ENCODE measurements at places on chromosomes 7 and 10.

GRCh38 chr7:137970253-137970975 is 31.5 kb downstream of the CREB3L2 start:
- no peak for DNase-seq

GRCh38 chr7:12777257-12777656 is 89.8 kb downstream of the ARL4A start:
- no peak for DNase-seq

DNA sequence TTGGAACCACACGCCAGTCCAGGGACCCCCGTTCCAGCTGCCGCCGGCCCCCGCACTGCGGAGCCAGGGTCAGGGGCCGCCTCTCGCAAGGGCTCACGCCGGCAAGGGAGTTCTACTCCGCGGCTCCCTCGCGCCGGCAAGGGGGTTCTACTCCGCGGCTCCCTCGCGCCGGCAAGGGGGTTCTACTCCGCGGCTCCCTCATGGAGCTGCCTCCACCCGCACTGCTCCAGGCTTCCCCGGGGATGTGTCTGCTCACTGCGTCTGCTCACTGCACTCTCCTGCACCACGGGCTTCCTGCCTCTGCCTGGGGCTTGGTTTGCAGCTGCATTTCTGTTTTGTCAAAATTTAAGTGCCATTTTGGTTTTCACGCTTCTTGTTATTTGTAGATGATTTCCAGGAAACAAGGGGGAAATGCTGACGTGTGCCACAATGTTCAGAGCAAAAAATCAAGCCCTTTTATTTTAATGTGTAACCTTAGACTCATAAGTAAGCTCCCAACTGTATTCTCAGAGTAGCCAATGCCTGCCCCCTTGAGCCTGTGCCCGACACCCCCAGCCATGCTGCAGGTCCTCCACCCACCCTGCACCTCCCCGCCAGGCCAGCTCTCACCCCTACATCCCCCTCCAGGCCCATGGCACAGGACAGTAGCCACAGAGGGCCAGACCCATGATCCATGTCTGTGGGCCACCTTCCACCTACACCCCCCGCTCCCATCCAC is 246.2 kb downstream of the MAD1L1 start:
- DNase-seq, result no peak

DNA sequence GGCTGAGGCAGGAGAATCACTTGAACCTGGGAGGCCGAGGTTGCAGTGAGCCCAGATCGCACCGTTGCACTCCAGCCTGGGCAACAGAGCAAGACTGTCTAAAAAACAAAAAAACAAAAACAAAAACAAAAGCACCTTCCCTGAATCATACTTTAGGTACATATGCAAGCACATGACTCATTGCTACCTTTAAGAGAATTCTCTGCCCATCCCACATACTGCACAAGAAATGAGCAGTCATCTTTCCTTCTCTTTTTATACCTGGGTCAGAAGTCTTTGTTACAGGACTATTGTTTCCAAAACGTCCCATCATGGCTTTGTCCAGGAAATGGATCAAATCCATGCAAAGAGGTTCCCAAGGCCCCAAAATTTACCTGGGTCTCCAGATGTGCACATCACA is 21.5 kb upstream of the AKR1B10 start:
- DNase-seq, result no peak

DNA sequence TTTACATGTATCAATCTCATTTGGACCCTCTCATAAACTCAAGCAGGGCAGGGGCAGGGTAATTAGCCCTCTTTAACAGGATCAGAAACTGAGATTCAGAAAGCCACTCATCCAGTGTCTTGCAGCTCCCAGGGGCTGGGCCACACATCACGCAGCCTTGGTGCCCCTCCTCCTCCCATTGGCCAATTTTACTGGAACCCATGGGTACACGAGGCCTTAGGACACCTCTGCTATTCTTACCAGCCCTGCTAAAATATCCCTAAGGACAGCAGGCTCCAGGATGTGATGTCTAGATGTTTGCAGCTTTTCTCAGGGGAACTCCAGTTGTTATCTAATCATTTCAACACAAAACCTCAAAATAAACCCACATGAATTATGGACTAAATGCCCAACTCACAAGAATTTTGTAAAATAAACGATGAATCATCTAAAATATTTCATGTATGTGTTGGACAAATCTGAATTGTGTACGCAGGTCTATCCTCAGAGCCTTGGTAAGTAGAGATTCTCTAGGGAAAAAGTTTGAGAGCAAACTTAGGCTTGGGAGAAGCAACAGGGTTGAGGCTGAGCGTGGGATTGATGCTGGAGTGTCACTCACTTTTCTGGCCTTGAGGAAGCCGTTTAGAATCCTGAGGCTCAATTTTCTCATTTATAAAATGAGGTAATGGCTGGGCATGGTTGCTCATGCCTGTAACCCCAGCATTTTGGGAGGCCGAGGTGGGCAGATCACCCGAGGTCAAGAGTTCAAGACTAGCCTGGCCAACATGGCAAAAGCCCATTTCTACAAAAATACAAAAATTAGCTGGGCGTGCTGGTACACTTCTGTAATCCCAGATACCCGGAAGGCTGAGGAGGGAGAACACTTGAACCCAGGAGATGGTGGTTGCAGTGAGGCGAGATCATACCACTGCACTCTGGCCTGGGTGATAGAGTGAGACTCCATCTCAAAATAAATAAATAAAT is 69.7 kb upstream of the TNS3 start:
- no peak for DNase-seq

- no peak for DNase-seq
These were observed 25.5 kb downstream of the GNA12 start for GRCh38 chr7:2818653-2819052.

GRCh38 chr7:98085674-98086073 is 21.0 kb upstream of the LMTK2 start:
- no peak for DNase-seq

DNA sequence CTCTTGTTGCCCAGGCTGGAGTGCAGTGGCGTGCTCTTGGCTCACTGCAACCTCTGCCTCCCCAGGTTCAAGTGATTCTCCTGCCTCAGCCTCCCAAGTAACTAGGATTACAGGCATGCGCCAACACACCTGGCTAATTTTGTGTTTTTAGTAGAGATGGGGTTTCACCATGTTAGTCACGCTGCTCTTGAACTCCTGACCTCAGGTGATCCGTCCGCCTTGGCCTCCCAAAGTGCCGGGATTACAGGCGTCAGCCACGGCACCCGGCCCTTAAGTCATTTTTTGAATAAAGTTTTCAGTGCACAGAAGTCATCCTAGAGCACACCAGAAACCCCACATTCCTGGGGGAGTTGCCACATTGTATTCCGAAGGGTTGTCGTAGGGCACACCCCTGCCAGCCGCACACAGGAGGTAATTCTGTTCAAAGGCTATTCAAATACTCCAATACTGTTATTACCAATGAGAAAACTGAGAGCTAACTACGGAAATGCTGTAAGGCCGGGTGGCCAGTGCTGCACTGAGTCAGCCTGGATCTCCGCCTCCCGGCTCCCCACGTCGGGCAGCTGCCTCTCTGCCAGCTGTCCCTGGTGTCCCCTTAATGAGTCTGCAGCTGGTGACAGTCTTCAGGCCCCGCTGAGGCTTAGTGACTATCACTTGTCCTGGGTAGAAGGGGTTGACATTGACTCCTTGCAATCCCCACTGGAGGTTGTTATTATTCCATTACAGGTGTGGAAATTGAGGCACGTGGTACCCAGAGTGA is 8.6 kb upstream of the RFC2 start:
- DNase-seq, result no peak

- DNase-seq, result no peak
These were observed 48.0 kb downstream of the SEMA3C start for GRCh38 chr7:80870813-80871212.

GRCh38 chr7:6346581-6346980 is 74.2 kb upstream of the CYTH3 start:
- no peak for DNase-seq

DNA sequence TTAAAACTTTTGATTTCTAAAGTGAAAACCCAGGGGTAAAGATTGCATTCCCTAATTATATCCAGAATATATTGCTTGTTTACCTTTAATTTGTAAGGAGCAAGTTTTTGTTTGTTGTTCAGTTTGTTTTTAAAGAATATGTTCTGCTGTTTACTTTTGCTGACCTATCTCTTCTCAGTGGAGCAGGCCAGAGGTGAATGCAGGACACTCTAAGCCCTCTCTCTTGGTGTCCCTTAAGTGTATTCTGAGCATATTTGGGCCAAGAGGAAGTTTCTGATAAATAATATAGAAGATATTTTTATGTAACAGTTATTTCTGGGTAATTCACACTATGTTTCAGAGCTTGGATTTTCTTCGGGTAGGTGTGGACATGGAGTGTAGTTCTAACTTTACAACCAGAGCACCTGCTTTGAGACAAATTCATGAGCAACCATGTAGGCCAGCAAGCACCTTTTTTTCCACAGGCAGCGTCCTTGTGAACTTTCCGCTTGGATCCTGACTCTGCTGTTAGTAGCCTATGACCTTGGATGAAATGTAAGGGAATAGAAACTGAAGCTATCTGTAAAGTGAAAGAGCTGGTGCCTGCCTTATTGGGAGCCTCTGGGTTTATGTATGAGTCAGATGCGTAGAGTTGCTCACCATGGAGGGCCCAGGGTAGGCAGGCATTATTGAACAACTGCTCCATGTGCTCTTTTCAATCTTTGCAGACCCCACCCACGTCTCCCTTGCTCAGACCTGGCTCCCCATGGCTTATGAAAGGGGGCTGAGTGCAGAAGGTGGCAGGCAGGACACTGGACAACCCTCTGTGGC is 16.1 kb downstream of the OGDH start:
- no peak for DNase-seq

DNA sequence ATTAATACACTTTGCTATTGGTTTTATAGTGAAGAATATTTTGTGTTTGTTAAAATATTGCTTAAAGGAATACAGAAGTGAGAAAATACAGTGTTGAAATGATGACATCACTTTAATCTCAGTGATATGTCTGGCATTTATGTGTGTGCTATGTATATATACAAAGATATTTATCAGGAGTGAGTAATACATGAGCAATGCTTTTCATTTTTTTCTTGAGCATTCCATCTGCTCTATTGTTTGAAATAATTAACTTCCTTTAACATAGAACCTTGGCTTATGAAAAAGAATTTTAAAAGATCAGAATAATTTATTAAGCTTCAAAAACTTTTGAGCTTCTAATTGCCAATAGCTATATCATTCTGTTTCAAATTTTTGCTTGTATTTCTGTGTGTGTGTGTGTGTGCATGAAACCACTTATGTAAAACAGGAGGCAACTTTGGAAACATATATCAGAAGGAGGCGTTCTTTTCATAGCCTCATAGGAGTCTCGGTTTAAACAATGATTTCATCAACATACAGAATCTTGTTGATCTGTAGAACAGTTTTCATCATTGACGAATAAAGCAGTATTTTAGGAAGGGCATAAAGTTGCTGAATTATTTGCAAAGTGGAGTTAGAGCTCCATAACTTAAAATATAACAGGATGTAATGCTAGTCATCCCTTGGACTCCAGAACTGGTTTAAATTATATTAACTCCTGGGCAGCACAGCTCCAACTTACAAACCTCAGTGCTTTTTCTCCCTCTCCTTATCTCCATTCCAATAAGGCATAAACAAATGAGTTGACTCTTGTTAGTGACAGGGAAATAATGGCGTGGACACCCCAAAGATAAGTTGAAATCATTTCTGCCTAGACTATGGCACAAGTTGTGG is 228.4 kb upstream of the DGKB start:
- DNase-seq, result no peak

DNA sequence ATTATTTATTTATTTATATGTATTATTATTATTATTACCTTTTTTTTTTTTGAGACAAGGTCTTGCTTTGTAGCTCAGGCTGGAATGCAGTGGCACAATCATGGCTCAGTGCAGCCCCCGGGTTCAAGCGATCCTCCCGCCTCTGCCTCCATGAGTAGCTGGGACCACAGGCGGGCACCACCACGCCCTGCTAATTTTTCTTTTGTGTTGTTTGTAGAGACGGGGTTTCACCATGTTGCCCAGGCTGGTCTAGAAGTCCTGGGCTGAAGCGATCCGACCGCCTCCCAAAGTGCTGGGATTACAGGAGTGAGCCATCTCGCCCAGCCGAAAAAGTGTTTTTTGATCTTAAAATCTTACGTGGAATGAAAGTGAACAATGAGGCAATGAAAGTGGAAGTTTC is 79.4 kb upstream of the C1GALT1 start:
- DNase-seq, result no peak

GRCh38 chr10:79084972-79085597 is 16.3 kb downstream of the ZMIZ1 start:
- no peak for DNase-seq

DNA sequence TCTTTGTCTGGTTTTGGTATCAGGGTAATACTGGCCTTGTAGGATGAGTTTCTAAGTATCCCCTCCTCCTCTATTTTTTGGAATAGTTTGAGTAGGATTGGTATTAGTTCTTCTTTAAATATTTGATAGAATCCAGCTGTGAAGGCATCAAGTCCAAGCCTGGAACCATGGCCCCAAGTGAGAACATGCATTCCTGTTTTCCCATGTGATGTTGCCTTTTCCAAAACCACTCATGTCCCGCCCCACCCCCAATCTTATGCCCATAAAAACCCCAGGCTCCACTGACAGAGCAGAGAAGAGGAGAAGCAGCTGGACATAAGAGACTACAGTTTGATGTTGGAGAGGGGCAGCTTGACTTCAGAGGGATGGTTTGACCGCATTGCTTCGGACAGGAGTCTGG is 71.2 kb downstream of the MINPP1 start:
- no peak for DNase-seq

DNA sequence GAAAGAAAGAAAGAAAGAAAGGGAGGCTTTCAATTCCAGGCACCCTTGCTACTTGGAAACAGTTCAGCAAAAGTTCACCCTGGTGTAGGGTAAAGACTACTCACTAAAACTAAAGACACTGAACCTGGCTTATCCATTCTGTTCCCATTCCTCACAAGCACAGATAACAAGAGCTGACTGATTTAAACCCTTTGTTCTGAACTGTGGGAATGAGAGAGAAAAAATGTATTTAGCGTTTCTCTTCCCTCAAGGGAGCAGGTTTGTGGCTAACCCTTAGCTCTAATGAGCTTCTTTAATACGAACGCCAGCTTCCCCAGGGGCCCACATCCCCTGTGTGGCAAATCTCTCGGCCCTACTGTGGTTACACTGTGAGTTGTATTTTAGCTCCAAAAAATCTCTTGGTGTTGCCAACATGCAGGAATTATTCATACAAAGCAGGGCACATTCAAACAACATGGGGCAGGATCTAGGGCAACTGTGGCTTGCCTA is 23.3 kb downstream of the PRTFDC1 start:
- DNase-seq, result no peak

DNA sequence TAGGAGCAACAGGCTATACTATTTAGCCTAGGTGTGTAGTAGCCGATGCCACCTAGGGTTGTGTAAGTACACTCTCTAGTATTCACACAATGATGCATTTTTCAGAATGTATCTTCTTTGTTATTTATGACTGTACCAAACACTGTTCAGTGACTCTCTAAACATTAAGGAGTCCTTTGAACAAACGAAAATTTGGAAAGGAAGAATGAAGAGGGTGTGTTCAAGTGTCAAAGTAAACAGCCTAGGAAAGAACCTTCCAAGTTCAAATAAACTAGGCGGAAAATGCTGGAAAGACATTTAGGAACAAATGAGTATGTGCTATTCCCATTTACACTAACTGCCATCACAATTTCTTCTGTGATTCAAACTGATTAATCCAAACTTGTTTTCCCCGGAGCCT is 142.4 kb downstream of the CHCHD3 start:
- no peak for DNase-seq

- DNase-seq, result no peak
These were observed 132.3 kb upstream of the VSTM2A start for GRCh38 chr7:54409917-54410316.

GRCh38 chr7:108149908-108150307 is 19.7 kb upstream of the LAMB4 start:
- no peak for DNase-seq
